Stimulated activated CD4-positive, alpha-beta T cell treated with anti-CD3 and anti-CD28 coated beads, Interleukin-1b, Interleukin-23, amount 100 ng/mL, for 48 hours (primary cell): ENCODE measurements at places on chromosomes 11 and 22.

DNA sequence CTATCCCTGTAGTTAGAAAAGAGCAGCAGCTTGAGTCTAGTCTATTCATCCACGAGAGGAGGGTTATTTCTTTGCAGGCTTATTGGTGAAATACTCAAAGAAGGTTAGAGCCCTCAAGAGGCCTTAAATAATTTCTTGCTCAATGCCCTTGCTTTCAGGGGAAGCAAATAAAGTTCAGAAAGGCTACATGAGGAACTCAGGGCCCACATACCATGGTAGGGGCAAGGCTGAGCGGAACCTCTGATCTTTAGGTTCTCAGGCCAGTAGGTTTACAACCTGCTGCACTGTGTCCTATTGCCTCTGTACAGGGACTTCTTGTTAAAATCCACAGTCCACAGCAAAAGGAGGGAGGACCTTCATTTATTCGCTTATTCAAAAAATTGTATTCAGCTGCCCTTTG lies 101.7 kb downstream of the ADAMTS15 start:
- no peak for DNase-seq

GRCh38 chr11:65427691-65428577 lies 5.3 kb downstream of the NEAT1 start:
- DNase-seq = peak; percentile 61

GRCh38 chr11:106193956-106194355 lies 116.5 kb downstream of the AASDHPPT start:
- no peak for DNase-seq

GRCh38 chr11:33694346-33695050 lies 6.1 kb downstream of the C11orf91 start:
- no peak for DNase-seq

DNA sequence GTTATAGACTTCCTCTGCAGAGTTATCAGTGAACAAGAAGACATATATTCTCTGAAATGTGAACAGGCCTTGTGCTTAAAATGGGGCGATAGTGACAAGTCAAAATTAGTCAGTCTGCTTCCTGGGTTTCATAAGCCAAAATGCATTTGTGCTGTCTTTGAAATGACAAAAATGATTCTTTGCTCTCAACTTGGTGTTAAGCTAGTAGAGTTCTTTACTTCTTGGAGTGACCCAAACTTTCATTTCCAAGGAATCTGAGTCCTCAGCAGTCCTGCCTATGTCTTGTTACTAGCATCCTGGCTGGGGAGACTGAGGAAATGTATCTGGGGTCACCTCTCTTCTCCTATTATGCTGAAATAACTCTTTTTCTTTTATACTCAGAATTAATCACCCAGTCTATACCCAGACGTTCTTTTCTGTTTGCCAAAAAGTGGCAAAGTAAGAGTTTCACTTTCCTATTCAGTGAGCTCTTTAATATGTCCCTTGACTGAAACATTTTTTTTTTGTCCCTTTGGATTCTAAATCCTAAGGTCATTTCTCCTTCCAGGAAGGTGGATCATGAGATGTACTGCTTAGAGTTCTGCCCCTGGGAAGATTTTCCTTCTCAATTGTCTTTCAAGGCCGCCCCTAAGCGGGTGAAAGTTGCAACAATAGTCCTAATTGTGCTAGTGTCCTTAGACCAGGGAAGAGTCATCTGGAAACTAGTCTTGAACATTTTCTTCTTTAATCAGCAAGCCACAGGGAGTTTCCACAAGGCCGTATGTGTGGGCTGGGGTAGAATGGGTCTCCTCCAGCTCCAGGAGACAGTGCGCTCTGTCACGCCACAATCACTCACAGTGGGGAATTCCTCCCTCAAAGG lies 53.0 kb upstream of the RDX start:
- DNase-seq = peak; percentile 82
